Activated naive CD8-positive, alpha-beta T cell treated with anti-CD3 and anti-CD28 coated beads for 36 hours (primary cell): ENCODE measurements at places on chromosomes 4 and X. TPM values are rescaled to one million over a fixed set of nuclear protein-coding genes. Genes with fewer than 3 reads are reported as not detected.

PAGE2 gene
- total RNA-seq: not detected

KLF8 gene
- total RNA-seq: 1.7 TPM

BEND2 gene
- total RNA-seq: not detected

CLDN2 gene
- total RNA-seq: not detected

POLN gene
- total RNA-seq: 1.0 TPM

CPZ gene
- not detected for total RNA-seq

C4orf51 gene
- not detected for total RNA-seq

ZMAT1 gene
- total RNA-seq: 2.3 TPM
